ENCODE measurements at places on chromosomes 3 and 15. TPM values are rescaled to one million over a fixed set of nuclear protein-coding genes. Genes with fewer than 3 reads are reported as not detected.
A peak's percentile ranks its signal among the peaks of the same experiment; 100 is the strongest.

GRCh38 chr3:54146506-54147239, 24.3 kb downstream of the CACNA2D3 start:
- peak; percentile 77 for DNase-seq

CBLB gene
- 98.8 TPM for total RNA-seq

GRCh38 chr15:37891766-37892368, 42.6 kb upstream of the TMCO5A start:
- peak; percentile 68 for DNase-seq

DNA sequence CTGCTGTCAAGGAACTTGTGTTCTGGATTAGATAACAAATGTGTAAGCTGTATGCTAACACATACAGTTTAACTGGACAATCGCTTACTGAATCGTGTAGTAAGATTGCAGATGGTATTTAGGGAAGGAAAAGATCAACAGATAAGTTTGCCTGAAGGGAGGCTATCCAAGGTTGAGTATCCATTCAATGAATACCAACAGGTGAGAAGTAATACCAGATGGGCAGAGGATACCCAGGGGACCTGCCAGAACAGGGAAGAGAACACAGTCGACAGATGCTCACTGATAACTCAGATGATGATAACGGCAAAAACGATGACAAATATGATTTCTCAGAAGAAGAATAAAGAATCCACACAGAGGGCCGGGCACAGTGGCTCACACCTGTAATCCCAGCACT, 3.2 kb upstream of the UACA start:
- DNase-seq = no peak

DNA sequence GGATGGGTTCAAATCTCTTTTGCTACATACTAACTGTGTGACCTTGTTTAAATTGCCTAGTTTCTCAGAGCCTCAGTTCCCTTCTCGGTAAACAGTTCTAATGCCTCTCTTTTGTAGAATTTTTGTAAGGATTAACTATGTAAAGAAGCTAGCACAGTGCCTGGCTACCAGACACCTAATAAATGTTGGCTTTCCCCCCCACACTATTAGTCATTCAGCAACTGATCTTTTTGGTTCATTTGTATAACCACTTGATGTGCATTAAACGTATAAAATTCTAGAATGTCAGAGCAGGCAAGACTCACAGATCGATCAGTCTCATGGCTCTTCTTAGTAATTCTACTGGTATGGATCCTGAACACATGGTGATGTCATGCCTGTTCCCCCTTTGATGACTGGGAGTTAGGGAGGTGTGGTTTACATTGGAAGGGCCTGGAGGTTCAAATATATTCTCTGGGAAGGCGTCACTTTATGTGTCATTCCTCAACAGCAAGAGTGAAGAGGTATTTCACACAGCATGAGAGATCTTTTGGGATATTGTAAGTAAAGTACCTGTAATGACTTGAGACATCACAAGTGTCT, 6.5 kb downstream of the TAGLN3 start:
- DNase-seq = no peak

DNA sequence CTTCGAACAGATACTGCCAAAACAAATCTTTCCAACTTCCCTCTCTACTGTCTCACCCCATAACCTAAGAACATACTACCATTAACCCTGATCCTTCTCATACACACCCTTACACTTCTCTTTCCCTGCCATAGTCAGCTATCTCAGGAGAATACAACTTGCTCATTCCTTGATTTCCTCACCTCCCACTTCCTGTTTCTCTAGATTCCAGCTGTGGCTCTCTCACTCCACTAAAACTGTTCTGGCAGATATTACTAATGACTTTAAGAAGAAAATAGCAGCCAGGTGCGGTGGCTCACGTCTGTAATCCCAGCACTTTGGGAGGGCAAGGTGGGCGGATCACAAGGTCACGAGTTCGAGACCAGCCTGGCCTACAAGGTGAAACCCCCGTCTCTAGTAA, 4.6 kb downstream of the LSG1 start:
- no peak for DNase-seq

DNA sequence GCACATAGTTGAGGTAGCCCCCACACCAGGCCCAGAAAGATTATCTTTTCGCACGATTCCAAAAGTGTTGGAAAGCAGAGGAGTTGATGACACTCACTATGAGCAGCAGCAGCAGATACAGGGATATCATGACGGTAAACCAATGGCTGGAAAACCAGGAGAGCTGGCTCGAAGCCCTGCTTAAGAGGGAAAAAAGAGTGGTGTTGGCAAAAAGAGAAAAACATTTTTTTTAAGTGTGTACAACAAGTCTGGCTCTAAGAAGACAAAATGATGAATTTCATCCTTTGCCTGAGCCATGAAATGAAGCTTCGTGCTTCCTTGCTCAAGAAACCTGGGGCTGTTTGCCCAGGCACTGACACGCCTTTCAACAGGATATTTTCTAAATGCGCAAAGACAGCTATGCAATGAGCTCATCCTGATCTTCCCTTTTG, 27.3 kb downstream of the PARP16 start:
- no peak for DNase-seq

DNA sequence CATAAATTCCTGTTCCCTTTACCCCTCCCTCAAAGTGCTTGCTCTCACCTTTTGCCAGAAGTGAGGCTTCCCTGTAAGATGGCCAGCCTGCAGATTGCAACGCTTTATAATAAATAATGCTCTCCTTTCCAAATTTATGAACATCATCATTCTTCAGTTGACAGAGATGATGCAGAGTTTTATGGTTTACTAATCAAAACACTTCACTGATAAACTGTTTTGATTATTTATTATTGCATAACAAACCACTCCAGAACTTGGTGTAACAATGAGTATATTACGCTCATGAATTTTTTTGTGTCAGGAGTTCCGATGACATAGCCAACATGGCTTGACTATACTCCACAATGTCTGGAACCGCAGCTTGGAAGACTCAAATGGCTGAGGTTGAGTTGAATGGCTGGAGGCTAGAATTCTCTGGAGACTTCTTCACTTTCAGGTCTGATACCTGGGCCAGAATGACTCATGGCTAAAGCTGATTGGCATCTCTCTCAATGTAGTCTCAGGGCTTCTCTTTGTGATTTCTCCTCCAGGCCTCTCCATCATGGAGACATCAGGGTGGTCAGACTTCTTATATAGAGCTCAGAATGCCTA, 27.3 kb upstream of the TGFBR2 start:
- no peak for DNase-seq

GRCh38 chr3:130904491-130904890, 10.6 kb downstream of the ATP2C1 start:
- no peak for DNase-seq

KY gene
- total RNA-seq = not detected

GRCh38 chr3:113166719-113167492, 44.5 kb upstream of the BOC start:
- no peak for DNase-seq

GRCh38 chr3:78645628-78646310, 1122.0 kb downstream of the ROBO1 start:
- DNase-seq = peak; percentile 88

- no peak for DNase-seq
These were observed 33.3 kb upstream of the GABRB3 start for GRCh38 chr15:26806151-26806550.

- no peak for DNase-seq
These were observed 344.8 kb downstream of the ERC2 start for GRCh38 chr3:56123487-56123886.

GRCh38 chr15:69921626-69922619, 175.8 kb downstream of the TLE3 start:
- DNase-seq = peak; percentile 77

GRCh38 chr15:26073430-26074333, 210.6 kb upstream of the ATP10A start:
- DNase-seq = no peak

GRCh38 chr3:158663246-158663645, 9.2 kb downstream of the LXN start:
- no peak for DNase-seq

- DNase-seq = no peak
These were observed 2.7 kb upstream of the AMOTL2 start for GRCh38 chr3:134376786-134377426.

ADAMTS17 gene
- not detected for total RNA-seq

DNA sequence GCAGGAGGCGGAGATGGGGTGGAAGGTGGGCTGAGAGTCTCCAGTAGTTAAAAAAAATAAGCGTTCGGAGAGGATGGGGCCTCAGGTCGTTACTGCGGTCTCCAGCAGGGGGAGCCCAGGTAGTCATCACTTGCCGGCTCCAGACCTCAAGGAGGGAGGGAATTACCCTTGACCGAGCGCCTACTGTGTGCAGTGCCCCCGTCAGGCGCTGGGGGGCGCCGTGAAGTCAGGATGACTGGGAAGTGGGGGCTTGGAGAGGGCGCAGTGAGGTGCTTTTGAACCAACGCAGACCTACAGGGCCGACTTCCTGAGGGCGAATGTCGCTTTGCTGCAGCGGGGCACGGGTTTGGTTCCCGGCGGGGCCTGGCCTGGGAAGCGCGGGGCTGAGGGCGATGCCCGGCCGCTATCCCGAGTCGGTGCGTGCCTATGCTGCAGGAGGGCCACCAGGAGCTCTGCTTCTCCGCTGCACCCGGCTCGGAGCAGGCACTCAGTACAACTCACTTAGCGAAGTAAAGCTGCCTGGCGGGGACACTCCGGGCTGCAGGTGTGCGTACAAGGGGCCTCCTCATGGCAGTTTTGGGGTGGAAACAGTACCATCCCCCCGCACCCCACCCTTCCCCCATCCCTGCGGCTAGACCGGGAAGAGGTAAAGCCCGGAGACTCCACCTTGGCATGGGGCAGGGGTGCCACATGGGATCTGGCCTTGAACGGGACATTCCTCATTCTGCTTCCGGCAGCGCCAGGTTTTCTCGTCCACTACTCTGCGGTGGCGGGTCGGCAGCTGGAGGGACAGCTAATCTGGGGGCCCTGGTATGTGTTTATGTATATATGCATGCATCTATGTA, 79.8 kb downstream of the RHCG start:
- DNase-seq = peak; percentile 96

DNA sequence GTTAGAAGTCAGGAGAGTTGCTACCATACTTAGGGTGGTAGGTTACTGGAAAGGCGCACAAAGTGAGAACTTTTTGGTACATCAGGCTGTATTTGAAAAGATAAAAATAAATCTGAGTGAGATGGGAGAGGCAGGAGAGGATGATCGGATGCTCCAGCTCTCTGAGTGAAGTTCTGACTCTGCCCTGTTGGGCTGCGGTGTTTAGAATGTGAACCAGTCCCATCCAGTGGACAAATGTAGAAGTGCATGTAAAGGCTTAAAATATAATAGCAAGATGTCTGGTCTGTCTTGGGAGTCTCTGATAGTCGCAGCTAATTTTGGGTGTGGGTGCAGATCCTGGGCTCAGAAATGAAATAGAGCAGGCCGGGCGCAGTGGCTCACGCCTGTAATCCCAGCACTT, 30.4 kb downstream of the ACKR2 start:
- peak; percentile 87 for DNase-seq

GP9 gene
- not detected for total RNA-seq

NLGN1 gene
- total RNA-seq = not detected

DNA sequence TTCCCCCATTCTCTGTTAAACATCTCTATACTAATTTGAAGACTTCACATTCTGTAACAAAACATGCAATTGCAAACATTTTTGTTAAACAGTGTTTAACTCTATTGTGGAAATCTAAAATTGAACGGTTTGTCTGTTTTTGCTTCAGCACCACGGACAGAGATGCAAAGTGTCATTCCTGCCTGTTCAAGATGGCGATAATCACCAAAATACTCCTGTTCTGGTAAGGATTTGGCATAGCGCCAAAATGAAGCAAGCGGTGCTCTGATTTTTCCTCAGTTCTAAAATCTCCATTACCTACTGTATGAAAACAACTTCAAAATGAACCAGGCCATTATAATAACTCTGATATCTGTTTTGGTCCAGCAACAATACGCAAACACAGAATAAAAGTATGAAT, 129.7 kb upstream of the TUSC7 start:
- no peak for DNase-seq

DNA sequence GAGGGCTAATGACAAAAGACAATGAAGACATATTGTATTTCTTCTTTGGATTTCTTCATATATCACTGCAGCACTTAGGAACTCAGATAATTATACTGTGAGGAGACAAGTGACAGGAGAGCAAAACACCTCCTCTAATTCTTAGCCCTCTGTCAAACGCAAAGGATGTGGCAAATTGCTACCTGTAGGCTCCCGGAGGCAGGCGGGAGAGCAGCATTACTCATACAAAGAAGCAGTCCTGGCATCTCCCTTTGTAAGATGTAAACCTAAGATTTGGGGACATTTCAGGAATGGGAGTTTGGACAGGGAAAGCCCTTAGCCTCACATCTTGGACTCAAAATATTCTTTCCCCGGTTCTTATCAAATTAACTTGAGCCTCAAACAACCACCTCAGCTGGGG, 460.8 kb downstream of the SOX2 start:
- no peak for DNase-seq

DNA sequence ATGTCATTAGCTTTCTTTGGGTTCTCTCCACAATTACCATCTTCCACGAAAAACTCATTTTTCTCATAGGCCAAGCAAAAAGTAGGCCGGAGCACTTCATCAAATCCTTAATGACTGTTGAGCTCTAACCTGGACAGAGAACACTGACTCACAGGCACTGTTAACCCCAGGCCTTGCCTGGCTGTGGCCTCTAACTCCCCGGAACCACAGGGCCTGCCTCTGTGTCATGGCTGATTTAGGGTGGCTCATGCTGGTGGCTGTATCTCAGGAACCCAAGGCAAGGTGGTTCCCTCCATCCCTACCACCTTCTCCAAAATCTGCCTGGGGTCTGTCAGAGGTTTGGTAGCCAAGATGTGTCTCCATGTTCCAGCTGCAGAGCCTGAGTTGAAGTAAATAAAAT, 3.6 kb downstream of the CRTAP start:
- DNase-seq = no peak

DNA sequence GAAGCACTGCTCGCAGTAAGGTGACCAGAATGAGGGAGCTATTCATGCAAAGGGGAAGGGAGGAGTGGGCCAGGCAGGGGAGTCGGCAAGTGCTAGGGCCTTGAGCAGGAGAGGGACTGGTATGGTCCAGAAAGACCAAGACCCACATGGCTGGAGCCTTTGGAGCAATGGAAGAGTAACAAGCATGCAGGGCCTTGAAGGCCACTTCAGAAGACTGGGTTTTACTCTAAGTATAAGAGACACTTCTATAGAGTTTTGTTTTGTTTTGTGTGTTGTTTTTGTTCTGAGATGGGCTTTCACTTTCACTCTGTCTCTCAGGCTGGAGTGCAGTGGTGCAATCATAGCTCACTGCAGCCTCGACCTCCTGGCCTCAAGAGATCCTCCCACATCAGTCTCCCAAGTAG, 42.0 kb downstream of the BFSP2 start:
- DNase-seq = no peak

- DNase-seq = no peak
These were observed 697.9 kb upstream of the ROBO1 start for GRCh38 chr3:80465746-80466145.

CORO2B gene
- total RNA-seq = 0.26 TPM

EBLN2 gene
- 7.9 TPM for total RNA-seq

DNA sequence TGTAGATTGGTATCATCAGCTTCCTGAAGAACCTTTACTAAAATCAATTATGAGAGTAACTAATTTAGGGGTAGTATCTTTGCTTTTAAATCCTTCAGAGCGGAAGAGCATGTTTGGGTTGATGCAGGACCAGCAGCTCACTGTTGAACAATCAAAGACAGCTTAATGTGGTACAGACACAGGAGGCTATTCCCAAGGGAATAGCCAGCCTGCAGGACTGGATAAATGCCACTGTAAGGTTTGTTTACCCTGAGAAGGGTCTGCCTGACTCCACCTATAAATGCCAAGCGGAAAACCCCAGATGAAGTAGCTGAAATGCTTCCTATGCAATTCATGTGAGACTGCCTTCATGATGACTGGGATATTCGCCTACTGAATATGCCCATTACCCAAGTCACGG, 16.0 kb upstream of the STAC start:
- no peak for DNase-seq

- peak; percentile 42 for DNase-seq
These were observed 477.7 kb downstream of the ZBBX start for GRCh38 chr3:166902374-166902773.

Data from Karpas-422 (cell line).